ENCODE measurements at places on chromosomes 6 and 20. TPM values are rescaled to one million over a fixed set of nuclear protein-coding genes. Genes with fewer than 3 reads are reported as not detected.

The PRKN gene
- 12.9 TPM for polyA plus RNA-seq

DNA sequence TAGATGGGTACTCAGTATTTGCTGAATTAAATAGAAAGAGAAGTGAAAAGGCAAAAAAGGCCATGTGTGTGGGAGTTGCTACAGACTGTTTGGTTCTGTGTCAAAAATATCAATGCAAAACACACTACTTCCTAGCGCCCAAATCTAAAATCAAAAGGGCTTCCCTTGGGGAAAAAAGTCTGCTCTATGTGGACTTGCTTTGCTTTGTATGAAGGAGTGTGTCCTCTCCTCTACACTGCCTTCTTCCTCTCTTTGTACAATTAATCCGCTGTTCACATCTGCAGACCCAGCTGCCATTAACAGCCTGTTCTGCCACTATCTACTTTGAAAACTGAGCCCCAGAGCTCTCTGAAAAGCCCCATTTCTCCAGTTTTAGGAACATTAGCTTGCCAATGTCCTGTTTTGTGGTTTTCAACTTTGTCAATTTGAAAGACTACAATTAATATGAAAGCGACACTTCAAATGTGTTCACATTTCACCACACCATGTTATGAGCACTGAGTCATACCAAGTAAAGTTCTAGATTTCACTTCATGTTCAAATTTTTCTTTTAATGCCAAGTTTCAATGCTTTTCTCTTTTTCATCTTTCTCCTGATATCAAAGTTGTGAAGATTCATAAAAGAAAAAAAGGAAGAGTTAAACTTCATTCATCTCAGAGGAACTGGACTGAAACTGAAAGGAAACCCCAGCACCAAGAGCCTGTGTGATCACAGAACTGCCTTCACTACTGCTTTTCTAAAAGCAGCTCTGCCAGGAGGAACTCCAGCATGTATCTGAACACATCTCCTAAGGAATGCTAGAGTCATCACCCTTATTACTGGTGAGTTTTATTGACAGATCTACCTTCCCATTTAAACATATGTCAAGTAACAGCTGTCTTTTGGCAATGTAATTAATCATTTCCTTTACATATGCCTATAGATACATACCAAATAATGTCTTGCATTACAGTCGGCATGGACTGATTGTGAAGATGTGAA is 102.6 kb downstream of the KIF13A start:
- no peak for DNase-seq

The SYNCRIP gene
- polyA plus RNA-seq, result 151 TPM

The XKR7 gene
- polyA plus RNA-seq, result 0.20 TPM

GRCh38 chr6:109297406-109298110 is 84.7 kb downstream of the CD164 start:
- DNase-seq, result no peak

The OR2H1 gene
- not detected for polyA plus RNA-seq

DNA sequence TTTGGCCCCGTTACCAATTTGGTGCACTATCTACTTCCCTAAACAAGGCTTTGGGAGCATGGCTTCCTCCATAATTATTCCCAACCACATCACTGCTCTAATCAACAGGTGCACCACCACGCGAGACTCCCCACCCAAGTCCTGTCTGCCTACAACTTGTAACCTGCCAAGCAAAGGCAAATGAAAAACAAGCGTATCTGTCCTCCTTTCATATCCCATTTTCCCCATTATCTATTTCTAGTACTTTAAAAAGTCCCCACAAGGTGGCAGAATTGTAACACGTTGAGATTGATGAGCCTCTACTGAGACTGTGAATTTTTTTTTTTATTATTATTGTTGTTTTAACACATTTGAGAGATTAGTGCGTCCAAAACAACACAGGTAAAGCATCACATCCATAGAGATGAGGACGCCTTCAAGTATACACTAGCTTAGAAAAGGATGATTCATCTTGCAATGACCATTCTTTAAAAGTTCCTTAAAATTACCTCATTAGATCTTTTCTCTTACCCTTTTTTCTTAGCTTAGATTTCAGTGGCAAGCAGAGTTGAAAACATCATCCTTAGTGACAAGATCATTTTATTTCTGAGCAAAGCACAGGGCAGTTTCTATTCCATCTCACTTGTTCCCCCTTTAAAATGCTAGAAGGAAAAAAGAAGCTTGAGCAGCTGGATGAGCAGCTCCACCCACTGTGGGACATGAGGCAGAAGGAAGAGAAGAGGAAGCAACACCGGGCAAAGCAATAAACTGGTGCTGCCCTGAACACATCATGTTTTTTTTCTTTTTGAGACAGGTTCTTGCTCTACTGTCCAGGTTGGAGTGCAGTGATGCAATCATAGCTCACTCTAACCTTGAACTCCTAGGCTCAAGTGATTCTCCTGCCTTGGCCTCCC is 210.8 kb downstream of the ARHGAP18 start:
- DNase-seq, result no peak

The NFS1 gene
- polyA plus RNA-seq, result 31.4 TPM

- no peak for DNase-seq
These were observed 28.0 kb upstream of the ZNF217 start for GRCh38 chr20:53621482-53622246.

DNA sequence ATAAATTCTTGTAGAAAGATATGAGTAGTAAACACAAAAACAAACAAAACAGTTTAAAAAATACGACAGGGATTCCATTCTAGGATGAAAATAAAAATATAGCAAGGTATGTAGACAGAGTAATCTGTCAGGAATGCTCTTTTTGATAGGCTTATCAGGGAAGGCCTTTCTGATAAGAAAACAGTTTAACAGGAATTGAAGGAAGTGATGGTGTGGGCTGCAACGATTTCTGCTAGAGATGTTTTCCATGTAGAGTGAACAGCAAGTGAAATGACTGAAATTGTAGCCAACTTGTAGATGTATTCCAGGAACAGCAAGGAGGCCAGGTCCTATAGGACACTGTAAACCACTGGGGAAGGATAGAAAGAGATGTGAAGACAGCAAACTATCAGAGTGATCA is 689.7 kb upstream of the GJE1 start:
- no peak for DNase-seq

- DNase-seq, result peak; percentile 30
These were observed 170.2 kb downstream of the NFATC2 start for GRCh38 chr20:51372176-51372803.

DNA sequence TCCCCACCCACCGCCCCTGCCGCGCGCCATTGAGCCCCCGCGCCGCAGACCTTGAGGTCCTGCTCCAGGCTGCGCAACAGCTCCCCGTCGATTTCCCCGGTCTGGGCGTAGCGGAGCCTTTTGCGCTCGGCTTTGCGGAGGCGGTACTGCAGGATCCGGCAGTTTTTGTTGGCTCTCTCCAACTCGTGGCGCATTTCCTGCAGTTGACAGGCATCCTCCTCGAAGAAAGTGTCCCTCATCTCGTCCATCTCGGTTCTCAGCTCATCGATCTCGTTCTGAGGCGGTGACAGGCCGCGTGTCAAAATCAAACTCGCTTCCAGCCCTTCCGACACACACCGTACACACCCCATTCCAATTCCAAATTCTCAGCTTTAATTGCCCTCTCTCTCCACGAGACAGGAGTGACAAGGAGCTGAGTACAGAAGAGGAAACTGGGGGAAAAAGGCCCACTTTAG is 4.3 kb downstream of the MTCL3 start:
- DNase-seq, result no peak

The COX7A2 gene
- polyA plus RNA-seq, result 342 TPM

The MAP1LC3A gene
- 33.9 TPM for polyA plus RNA-seq

GRCh38 chr20:57698116-57698866 is 11.5 kb downstream of the PMEPA1 start:
- DNase-seq, result no peak

DNA sequence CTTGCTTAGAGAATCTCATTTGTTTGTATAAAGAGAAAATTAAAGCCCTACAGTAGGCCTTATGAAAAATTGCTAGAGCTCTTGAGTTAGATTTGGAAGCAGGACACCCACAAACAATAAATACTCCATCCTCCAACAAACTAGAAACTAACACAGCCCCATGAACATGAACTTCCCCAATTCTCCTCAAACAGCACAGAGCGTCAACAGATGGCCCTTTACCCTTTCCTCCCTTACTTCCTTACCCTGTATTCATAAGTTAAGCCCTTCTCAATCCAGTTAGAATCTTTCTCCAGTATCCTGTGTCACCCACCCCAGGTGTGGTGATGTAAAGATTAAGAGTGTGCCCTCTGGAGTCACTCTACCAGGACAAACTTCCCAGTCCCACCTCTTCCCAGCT is 113.7 kb downstream of the UNC5CL start:
- DNase-seq, result no peak

- DNase-seq, result no peak
These were observed 157.7 kb downstream of the ZDHHC14 start for GRCh38 chr6:157538698-157539097.

GRCh38 chr6:29924287-29924686 is 18.0 kb upstream of the HLA-A start:
- DNase-seq, result no peak

- no peak for DNase-seq
These were observed 13.1 kb upstream of the NT5DC1 start for GRCh38 chr6:116087437-116088027.

- DNase-seq, result no peak
These were observed 1.6 kb downstream of the FOXP4 start for GRCh38 chr6:41547799-41548097.

DNA sequence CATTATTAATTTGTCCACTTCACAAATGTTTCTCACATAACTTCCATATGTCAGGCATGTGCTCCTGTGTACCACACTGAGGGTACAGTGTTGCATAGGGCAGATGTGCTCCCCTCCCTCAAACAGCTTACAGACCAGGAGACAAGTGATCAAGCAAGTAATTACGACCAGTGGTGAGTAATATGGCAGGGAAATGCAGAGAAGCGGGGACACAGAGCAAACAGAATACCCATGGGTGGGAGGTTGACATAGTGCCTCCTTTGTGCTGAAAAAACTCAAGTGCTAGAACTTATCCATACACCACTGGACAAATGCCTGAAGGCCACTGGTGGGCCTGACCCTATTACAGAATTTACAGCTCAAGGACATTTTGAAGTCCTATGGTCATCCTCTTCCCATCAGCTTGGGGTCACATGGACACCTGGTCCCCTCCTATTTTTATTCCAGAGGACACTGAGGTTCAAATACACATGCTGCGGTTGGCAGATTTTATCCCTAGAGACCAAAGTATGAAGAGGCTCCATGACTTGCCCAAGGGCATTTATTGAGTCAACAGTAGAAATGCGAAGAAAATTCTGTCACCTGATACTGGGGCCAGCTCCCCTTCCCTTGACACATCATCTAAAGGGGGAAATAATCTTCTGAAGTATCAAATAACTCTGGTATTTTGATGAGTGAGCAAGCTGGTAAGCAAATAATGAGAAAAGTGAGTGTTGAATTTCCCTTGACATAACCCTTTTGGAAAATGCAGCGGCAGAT is 116.6 kb downstream of the QRSL1 start:
- DNase-seq, result no peak

DNA sequence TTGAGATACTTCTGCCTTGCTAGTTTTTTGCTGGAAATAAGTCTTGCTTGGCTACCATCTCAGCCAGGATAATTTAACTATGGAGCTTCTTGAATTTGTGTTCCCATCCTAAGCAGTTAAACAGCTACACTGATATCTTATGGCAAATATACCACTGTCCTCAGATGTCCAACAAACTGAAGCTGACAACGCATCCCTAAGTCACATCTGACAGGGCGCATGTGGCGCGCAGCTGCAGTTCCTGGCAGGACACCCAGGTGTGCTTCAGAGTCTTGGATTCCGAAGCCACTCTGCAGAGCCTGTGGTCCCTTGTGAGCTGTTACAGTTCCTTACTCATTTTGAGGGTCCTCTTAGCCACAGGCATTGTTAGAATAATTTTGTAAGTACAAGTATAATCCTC is 127.9 kb downstream of the WDR27 start:
- DNase-seq, result no peak

- no peak for DNase-seq
These were observed 615 bp upstream of the UBE2J1 start for GRCh38 chr6:89353118-89353556.

DNA sequence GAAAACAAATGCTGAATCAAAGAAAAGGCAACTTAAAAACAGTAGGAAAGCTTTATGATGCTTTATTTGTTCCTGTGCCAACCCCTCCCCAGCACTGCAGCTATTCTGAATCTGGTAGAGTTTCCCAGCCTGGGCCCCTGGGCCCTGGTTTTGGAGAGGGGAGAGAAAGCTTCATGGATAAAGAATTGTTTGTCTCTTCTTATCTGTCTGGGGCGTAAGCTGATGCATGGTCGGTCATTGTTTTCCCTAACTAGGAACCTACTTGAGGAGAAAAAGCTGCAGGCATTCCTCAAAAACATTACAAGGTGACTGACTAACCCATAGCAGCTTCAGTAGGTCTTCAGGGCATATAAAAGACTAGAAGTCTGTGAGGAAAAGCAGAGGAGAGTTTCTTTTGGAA is 758.1 kb upstream of the EPHA7 start:
- no peak for DNase-seq

DNA sequence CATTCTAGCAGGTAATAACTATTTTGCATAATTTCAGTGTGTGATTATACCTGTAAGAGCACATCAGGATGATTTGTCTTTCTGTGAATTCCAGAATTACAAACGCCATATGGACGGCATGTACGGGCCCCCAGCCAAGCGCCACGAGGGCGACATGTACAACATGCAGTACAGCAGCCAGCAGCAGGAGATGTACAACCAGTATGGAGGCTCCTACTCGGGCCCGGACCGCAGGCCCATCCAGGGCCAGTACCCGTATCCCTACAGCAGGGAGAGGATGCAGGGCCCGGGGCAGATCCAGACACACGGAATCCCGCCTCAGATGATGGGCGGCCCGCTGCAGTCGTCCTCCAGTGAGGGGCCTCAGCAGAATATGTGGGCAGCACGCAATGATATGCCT is 122.7 kb downstream of the TMEM242 start:
- no peak for DNase-seq

- DNase-seq, result no peak
These were observed 417.3 kb upstream of the NOX3 start for GRCh38 chr6:155872961-155873360.

The ENPP4 gene
- polyA plus RNA-seq, result 13.7 TPM

GRCh38 chr20:46964618-46965455 is 70.2 kb downstream of the EYA2 start:
- no peak for DNase-seq

DNA sequence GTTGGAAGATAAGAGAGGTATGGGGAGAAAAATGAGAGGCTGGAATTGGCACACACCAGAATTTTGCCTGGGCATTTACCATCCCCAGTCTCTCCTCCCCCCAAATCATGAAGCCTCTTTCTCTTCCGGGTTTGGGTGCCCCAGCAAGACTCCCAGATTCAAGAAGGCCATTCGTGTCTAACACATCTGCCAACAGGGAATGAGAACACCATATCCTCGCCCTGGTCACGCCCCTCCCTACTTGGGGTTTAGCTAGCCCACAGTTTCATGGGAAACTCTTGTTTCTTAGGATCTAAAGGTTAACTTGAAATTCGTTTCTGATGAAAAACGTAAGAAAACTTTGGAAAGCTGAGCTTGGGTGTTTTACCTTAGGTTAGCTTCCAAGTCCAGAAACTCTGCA is 105.5 kb upstream of the TMEM170B start:
- DNase-seq, result no peak

Measured in left renal cortex interstitium (tissue), 4 donors.